Smooth muscle cell of trachea (primary cell): ENCODE measurements at places on chromosomes 2 and 18. TPM values are rescaled to one million over a fixed set of nuclear protein-coding genes. Genes with fewer than 3 reads are reported as not detected.

Gene MOGAT1
- total RNA-seq = not detected in 2 replicates

Gene RAX
- total RNA-seq = not detected in 2 replicates

Gene FBXO15
- 1.2 and 1.5 TPM in 2 replicates for total RNA-seq

Gene TUBA4B
- 0.17 TPM in 1 of 2 replicates, not detected in the other for total RNA-seq

Gene TEKT4
- total RNA-seq = not detected in 2 replicates

Gene ZNF397
- total RNA-seq = 25.0 and 30.3 TPM in 2 replicates

Gene SERPINB5
- total RNA-seq = 0.29 TPM in 1 of 2 replicates, not detected in the other

Gene CNGA3
- total RNA-seq = under 0.01 and 0.17 TPM in 2 replicates

Gene ZNF385B
- not detected in 2 replicates for total RNA-seq

Gene RSAD2
- total RNA-seq = 0.44 and 0.50 TPM in 2 replicates

Gene PFN4
- 0.44 and 0.83 TPM in 2 replicates for total RNA-seq

Gene CIB4
- not detected in 2 replicates for total RNA-seq

Gene SCYGR6
- total RNA-seq = not detected in 2 replicates

Gene C2orf78
- total RNA-seq = not detected in 2 replicates

Gene SCN9A
- total RNA-seq = 20.5 and 40.9 TPM in 2 replicates

Gene CHST10
- total RNA-seq = 5.2 and 8.6 TPM in 2 replicates

Gene ZAP70
- not detected in 2 replicates for total RNA-seq

Gene HOXD12
- not detected in 2 replicates for total RNA-seq

Gene EPB41L3
- total RNA-seq = 56.6 and 74.3 TPM in 2 replicates

Gene NRP2
- total RNA-seq = 12.2 and 18.5 TPM in 2 replicates

Gene DNAH7
- total RNA-seq = 0.66 and 2.3 TPM in 2 replicates

Gene OSR1
- total RNA-seq = 19.5 and 35.9 TPM in 2 replicates

Gene PJVK
- total RNA-seq = 2.0 and 2.5 TPM in 2 replicates

Gene ACMSD
- total RNA-seq = not detected in 2 replicates

Gene PAIP2B
- 0.66 and 0.73 TPM in 2 replicates for total RNA-seq

Gene NYAP2
- not detected in 2 replicates for total RNA-seq

Gene POTEC
- not detected in 2 replicates for total RNA-seq

Gene FBXO48
- total RNA-seq = 0.29 and 0.33 TPM in 2 replicates

Gene CXCR1
- not detected in 2 replicates for total RNA-seq

Gene ERFE
- total RNA-seq = 3.6 and 4.2 TPM in 2 replicates

Gene MAPRE3
- 5.8 and 8.1 TPM in 2 replicates for total RNA-seq

Gene PARD6G
- total RNA-seq = 0.73 and 5.8 TPM in 2 replicates

Gene PROM2
- 0.29 and 0.83 TPM in 2 replicates for total RNA-seq
